GM13976 (cell line): ENCODE measurements at places on chromosomes 3 and 15.

GRCh38 chr15:60349589-60349988, 48.2 kb downstream of the ANXA2 start:
- DNase-seq: no peak

DNA sequence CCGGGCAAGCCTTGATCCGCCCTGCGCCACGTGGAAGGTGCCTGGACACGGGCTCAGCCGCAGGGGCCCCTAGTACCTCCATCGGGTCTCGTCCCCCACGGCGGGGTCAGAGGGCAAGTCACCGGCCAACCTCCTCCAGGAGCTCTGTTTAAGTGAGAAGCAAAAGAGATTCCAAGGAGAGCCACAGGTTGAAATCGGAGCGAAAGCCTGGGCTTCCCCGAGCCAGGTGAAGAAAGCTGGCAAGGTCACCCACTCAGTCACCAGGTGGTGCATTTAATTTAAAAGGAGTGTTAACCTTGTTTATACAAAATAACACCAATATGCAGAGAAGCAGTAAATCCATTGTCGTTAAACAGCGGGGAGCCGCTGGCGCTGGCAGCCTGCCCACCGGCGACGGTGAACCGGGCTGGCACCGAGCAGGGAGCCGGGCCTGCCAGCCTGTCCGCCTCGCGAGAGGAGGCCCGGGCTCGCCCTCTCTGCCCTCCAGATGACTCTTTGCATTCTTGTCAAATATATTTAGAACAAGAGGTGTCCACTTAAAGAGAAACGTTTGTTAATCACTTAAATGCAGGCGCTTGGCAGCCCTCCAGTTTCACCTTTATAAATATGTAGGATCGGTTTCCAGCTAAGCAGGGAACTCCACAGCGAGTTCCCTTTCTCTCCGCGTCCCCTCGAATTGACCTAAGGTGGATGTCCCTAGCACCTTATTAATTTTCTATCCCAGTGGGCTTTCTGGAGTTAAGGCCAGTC, 277.3 kb upstream of the NR2F2 start:
- no peak for DNase-seq

- peak; percentile 67 for DNase-seq
These were observed 27.3 kb upstream of the DMXL2 start for GRCh38 chr15:51649659-51650521.

DNA sequence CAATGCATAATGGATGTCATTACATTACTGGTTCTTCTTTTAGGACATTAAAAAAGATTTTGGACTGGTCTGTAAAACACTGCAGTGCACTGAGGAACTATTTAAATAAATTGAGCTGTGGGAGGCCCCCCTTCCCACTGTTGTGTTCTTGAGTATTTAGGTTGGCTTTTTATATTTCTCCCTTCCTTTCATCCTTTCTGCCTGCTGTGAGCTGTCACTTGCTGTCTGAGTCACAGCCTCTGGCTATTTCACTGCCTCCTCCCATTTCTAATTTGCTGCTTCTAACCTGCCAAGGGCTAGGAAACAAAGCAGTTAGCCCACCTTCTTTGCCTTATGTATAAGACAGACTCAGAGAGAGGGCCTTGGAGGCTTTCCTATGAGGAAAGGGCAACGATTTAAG, 89.0 kb upstream of the FNDC3B start:
- no peak for DNase-seq

DNA sequence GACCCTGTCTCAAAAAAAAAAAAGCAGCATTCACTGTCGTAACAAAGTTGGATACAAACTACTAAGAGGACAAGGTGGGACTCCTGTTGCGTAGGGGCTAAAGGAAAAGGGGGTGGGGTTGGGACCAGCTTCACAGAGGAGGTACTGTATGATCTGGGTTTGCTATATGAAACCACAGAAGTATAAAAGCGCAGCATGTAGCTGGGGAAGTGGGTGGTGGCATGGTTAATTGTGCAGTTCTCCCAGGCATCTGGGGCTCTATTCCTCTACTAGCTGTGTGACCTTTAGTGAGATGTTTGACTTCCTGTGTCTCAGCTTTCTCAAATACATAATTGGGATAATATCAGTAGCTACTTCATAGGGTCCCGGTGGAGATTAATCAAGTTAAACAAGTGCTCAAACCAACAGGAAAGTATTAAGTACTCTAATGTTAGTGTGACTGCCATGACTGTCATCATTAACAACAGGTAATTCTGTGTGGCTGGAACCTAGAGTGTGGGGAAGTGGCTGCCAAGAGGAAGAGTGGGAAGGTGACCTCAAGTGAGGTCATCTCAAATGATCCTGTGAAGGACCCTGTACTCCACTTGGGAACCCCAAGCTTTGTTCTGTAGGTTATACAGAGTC, 11.5 kb downstream of the PARP16 start:
- no peak for DNase-seq

DNA sequence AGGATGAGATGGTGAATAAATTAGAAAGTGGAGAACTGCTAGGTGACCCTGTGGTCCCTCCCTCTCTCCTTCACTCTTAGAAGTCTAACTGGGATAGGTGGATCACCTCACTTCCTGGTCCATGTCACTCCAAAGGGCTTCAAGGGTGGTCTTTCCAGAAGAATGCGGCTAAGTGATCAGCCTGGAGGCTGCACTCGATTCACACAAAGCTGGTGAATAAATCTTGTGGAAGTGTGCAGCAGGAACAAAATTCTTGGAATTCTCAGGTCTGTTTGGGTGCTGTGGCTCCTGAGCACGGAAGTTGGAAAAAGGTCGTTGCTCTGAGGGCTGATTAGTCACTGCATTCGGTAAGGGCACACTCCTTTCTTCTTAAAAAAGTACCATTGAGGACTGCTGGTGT, 46.3 kb downstream of the GASK1A start:
- no peak for DNase-seq

DNA sequence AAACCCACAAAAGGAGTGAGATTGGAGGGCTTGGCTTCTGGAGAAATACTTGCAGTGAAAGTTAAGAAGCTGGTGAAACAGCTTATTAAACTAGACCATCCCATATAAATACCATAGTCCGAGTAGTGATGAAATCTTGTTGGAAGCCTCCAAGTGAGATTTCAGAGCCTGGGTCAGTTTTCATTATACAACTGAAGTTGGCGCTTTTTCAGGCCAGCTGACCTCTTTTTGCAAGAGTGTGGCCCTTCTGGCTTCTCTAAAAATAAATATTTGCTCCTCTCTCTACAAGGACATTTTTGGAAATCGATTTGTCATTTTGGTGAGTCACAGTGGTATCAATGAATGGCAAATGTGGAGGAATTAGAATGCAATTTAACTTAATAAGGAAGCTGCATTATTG, 51.2 kb upstream of the THRB start:
- DNase-seq: no peak

GRCh38 chr3:60010781-60011180, 961.0 kb upstream of the CFAP20DC start:
- peak; percentile 42 for DNase-seq

DNA sequence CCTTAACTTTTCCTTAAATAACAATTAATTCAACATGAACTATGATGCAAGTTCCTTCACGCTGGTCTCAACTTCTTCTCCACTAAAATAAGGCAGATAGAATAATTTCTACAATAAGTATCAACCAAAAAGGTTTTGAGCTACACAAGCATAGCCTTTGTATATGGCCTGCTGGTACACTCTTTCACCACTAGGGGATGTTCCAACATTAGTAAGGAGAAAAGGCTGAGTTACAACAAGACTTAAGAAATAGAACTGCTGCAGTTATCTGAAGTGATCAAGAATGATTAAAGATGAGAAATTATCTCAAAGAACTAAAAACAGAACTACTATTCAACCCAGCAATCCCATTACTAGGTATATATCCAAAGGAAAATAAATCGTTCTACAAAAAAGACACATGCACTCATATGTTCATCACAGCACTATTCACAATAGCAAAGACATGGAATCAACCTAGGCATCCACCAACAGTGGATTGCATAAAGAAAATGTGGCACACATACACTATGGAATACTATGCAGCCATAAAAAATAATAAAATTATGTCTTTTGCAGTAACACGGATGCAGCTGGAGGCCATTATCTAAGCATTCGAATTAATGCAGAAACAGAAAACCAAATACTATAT, 14.4 kb downstream of the ATP13A3 start:
- DNase-seq: no peak

GRCh38 chr3:36501616-36502015, 121.3 kb downstream of the STAC start:
- DNase-seq: no peak

DNA sequence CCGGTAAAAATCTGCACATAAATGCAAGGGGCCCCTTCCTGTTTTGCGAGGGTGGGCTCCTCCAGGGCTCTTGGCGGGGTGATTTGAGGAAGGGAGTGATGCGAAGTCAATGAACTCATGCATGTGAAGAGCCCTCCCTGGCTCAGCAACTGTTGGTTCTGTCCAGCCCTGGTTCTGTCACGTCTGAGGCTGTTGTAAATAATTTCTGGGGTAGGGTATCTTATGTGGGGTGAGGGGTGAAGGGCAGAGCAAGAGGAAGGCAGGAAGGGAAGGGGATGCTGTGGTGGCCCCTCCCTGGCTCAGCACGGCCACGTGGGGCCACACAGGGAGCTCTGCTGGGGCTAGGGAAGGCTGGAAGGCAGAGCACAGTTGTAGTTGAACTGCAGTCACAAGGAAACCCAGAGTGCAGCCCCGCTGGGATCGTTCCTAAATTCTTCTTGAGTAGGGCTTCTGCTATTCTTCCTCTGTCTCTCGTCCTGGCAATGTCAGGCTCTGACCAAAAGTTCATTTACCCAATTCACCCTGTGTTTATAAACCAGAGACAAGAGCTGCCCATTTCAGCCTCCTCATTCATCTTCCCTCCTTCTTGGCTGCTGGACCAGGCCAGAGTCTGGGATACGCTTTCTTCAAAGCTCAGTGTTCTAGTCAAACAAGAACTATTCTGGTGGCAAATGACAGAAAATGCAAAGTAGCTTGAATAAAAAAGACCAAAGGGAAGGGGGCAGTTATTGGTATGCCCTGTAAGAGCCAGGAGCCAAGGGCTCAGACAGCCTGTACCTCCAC, 14.8 kb upstream of the TOPBP1 start:
- no peak for DNase-seq

DNA sequence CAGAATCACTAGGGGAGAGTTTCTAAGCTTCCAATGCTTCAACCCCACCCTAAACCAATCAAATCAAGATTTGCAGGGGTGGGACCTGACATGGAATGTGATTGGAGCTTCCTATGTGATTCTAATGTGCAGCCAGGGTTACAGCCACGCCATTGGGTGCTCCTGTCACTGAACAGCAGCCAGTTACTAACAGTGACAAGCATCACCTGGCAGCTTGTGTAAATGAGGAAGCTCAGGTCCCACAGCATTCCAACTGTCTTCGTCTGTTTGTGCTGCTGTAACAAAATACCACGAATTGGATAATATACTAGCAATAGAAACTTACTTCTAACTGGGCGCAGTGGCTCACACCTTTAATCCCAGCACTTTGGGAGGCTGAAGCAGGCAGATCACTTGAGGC, 294.9 kb downstream of the SHQ1 start:
- no peak for DNase-seq

- no peak for DNase-seq
These were observed 105.1 kb downstream of the CPN2 start for GRCh38 chr3:194245975-194246561.

DNA sequence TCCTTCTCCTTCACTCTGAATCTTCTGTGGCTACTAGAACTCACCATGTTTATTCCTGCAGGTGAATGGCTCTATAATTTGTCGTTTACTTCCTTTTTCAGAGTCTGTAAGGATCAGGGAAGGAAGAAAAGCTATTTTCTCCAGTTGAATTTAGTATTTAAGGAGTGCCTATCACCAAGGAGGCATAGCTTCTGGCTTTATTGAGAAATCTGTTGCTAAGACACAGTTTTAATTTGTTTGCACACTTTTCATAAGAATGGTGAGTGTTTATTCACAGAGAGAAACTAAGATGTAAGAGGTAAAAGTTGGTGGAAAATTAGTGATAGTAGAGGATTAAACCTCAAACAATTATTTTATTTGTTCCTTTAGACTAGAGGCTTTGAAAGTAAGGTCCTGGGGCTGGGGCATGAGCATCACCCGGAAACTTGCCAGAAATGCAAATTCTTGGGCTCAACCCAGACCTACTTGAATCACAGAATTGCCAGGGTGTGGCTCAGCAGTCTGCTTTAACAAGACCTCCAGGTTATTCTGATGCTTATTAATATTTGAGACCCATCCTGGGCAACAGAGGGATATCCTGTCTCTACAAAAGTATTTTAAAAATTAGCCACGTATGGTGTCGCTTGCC, 461.3 kb downstream of the AGBL1 start:
- no peak for DNase-seq

- no peak for DNase-seq
These were observed 373.8 kb downstream of the EPHB1 start for GRCh38 chr3:135168822-135169221.

- no peak for DNase-seq
These were observed 1.7 kb downstream of the PAK2 start for GRCh38 chr3:196741249-196741889.

DNA sequence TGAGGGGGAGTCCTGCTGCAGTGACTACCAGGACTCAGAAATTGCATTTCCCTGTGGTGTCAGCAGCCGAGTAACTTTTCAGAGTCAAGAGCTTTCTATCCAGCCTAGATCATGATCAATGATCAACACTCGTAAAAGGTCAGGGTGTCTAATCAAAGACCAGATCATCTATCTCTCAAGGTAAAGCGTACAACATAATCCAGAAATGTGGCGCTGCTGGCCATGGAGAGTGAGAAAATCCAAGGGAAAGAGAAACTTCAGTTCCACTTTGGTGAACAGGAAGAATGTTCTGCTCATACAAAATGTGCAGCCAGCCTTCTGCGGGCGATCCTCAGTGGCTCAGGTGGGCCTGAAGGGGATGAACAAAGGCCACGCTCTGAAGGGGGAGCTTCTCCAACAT, 1005.8 kb upstream of the NR2F2 start:
- no peak for DNase-seq

DNA sequence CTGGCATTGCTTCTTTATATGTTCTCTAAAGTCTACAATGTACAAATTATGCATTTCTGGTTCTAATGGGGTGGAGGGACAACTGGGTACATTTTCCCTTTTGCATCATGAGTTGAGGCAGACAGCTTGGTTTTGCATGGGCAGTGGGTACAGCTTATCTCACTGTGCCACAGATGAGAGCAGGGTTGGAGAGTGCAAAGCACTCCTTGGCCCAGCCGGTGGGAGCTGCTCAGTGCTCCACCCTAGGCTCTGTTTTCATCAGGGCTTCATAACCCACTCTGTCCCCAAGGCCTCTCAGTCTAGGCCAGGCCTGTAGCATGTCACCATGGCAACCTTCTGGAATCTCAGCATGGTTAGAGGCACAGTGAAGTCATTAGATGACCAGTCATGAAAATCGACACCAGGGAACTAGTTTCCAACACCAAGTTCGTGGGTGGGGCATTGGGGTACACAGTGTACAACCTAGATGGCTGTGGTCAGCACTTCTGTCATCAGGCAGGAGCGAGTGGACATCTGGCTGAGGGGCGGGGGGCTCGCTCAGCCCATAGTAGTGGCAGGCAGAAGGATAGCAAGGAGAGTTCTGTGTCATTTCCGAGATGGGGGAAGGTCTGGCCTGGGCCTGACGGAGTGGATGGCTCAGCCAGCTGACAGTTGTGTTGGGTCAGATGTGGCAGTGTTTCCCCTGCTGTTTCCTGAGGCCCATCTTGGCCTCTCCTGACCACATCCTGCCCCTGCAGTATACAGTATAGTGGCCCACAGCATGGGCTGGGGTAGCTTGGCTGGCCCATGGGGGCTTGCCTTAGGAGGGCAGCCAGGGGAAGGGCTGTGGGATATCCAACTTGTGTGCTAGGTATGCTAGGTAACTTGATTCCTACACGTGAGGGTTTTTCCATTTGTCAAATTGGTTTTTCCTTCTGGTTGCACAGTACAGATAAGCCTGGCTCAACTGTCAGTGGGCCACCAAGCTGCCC, 75.7 kb upstream of the PRR23C start:
- DNase-seq: no peak
